ENCODE measurements at places on chromosomes 3 and 15.

GRCh38 chr3:160981217-160981938 lies 123.8 kb downstream of the B3GALNT1 start:
- no peaks in the 10 kb centered on the region for H3K36me3 ChIP-seq
- no peak overlapping the region for H3K4me3 ChIP-seq
- H3K4me1 ChIP-seq = no peaks in the 10 kb centered on the region
- no peak overlapping the region for H3K27ac ChIP-seq

DNA sequence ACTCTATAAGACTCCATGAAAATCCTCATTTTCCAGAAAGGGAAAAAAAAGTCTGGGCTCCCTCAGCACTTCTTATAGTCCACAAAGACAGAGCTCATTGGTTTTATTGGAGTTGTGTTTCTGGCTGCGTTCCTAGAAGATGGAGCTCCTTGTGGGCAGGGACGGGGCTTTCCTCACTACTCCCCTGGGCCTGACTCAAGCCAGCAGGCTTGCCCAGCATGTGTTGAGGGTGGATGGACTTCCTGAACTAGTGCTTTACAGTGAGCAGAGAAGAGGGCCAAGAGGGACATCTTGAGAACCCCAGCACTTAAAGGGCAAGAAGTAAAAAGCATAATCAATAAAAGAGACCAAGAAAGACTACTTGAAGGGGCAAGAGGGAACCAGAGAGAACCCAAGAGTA lies 43.2 kb upstream of the EPHB1 start:
- no peaks in the 10 kb centered on the region for H3K27me3 ChIP-seq
- H3K4me1 ChIP-seq = no peaks in the 10 kb centered on the region
- H3K4me3 ChIP-seq = no peak overlapping the region
- H3K27ac ChIP-seq = no peak overlapping the region
- no peak for DNase-seq
- no peaks in the 10 kb centered on the region for H3K36me3 ChIP-seq

DNA sequence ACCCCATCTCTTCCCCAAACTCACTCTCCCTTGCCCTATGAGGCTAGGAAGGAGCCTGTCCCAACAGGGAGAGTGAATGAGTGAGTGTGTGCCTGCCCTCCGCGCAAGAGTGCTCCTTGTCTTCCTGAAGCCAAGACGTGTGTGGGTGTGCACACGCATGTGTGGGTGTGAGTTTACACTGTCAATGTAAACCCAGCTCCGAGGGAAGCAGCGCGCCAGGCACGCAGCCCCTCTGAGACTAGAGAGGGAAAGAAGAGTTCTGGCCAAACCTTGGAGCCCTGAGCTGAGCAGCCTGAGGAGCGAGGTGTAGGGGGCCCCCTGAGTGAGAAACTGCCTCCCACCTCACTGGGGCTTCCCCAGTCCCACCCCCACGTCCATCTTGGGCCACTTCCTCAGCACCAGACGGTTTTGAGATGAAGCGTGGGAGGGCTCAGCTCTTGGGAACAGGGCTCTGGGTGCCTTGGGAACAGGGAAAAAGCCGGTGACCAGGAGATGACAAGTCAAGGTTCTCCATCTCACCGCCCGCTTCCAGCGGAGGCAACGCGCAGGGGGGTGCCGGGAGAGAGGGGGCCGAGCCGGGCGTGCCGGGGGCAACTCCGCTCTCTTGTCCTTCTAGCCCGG lies 5.1 kb downstream of the MECOM start:
- peaks cover 37% of the 10 kb centered on the region for H3K4me1 ChIP-seq
- no peak overlapping the region for H3K4me3 ChIP-seq
- DNase-seq = no peak
- H3K36me3 ChIP-seq = no peaks in the 10 kb centered on the region
- no peak overlapping the region for H3K27ac ChIP-seq
- H3K27me3 ChIP-seq = peaks cover 47% of the 10 kb centered on the region

GRCh38 chr15:36265422-36265821 lies 314.0 kb upstream of the CDIN1 start:
- H3K36me3 ChIP-seq = no peaks in the 10 kb centered on the region
- H3K27ac ChIP-seq = no peak overlapping the region
- no peak for DNase-seq

- no peaks in the 10 kb centered on the region for H3K4me1 ChIP-seq
- H3K27ac ChIP-seq = no peak overlapping the region
- H3K27me3 ChIP-seq = no peaks in the 10 kb centered on the region
- H3K4me3 ChIP-seq = no peak overlapping the region
Measured at GRCh38 chr15:69631978-69632377, 179.4 kb downstream of the RPLP1 start.

- H3K27ac ChIP-seq = no peak overlapping the region
- no peak overlapping the region for H3K4me3 ChIP-seq
- H3K4me1 ChIP-seq = no peaks in the 10 kb centered on the region
- no peaks in the 10 kb centered on the region for H3K27me3 ChIP-seq
- no peaks in the 10 kb centered on the region for H3K36me3 ChIP-seq
Measured at GRCh38 chr3:151979906-151980305, 106.5 kb downstream of the SUCNR1 start.

DNA sequence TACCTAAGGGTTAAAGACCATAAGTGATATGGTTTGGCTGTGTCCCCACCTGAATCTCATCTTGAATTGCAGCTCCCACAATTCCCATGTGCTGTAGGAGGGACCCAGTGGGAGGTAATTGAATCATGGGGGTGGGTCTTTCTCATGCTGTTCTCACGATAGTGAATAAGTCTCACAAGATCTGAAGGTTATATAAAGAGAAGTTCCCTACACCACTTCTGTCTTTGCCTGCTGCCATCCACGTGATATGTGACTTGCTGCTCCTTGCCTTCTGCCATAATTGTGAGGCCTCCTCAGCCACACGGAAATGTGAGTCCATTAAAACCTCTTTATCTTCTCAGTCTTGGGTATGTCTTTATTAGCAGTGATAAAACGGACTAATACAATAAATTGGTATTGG lies 75.0 kb upstream of the CADPS start:
- H3K4me3 ChIP-seq = no peak overlapping the region
- no peak overlapping the region for H3K27ac ChIP-seq
- no peak for DNase-seq
- H3K27me3 ChIP-seq = no peaks in the 10 kb centered on the region

- no peak overlapping the region for H3K27ac ChIP-seq
- no peak overlapping the region for H3K4me3 ChIP-seq
- no peaks in the 10 kb centered on the region for H3K27me3 ChIP-seq
- no peak for DNase-seq
- H3K4me1 ChIP-seq = no peaks in the 10 kb centered on the region
Measured at GRCh38 chr3:70658513-70659310, 346.3 kb upstream of the MDFIC2 start.
